Thoracic aorta endothelial cell (primary cell): ENCODE measurements at places on chromosomes 12 and 14. TPM values are rescaled to one million over a fixed set of nuclear protein-coding genes. Genes with fewer than 3 reads are reported as not detected.

The FAM222A gene
- total RNA-seq, result 0.50 and 0.93 TPM in 2 replicates

The PRH2 gene
- not detected in 2 replicates for total RNA-seq

The KRT8 gene
- 6.3 and 7.8 TPM in 2 replicates for total RNA-seq

The CMA1 gene
- total RNA-seq, result not detected in 2 replicates

The NKX2-1 gene
- not detected in 2 replicates for total RNA-seq

The KRT6C gene
- not detected in 2 replicates for total RNA-seq

The PLD4 gene
- total RNA-seq, result under 0.01 and 0.07 TPM in 2 replicates

The ADCY4 gene
- 30.9 and 34.2 TPM in 2 replicates for total RNA-seq

The PLCZ1 gene
- total RNA-seq, result 0.27 TPM in 1 of 2 replicates, not detected in the other

The MED6 gene
- total RNA-seq, result 41.0 and 50.7 TPM in 2 replicates

The APOF gene
- not detected in 2 replicates for total RNA-seq

The P2RX2 gene
- total RNA-seq, result not detected in 2 replicates

The SMIM41 gene
- 0.13 TPM in 1 of 2 replicates, not detected in the other for total RNA-seq
